HS-27A (cell line): ENCODE measurements at places on chromosomes 7 and 10.

DNA sequence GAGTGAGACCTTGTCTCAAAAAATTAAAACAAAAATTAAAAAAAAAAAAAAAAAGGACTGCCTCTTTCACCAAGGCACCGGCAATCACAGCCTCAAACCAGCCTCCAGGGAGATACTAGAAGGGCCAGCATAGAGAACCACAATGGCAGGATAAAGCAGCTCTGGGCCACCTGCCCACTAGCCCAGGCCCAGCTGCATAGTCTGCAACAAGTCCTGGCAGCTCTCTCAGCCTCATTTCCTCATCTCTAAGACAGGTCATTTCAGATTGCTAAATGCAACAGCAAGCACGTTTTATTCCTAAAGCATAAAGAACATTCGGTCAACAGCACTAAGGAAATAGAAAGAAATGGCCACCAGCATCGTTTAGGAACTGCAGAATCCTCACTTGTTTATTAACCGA lies 28.8 kb downstream of the XPNPEP1 start:
- DNase-seq, result no peak

DNA sequence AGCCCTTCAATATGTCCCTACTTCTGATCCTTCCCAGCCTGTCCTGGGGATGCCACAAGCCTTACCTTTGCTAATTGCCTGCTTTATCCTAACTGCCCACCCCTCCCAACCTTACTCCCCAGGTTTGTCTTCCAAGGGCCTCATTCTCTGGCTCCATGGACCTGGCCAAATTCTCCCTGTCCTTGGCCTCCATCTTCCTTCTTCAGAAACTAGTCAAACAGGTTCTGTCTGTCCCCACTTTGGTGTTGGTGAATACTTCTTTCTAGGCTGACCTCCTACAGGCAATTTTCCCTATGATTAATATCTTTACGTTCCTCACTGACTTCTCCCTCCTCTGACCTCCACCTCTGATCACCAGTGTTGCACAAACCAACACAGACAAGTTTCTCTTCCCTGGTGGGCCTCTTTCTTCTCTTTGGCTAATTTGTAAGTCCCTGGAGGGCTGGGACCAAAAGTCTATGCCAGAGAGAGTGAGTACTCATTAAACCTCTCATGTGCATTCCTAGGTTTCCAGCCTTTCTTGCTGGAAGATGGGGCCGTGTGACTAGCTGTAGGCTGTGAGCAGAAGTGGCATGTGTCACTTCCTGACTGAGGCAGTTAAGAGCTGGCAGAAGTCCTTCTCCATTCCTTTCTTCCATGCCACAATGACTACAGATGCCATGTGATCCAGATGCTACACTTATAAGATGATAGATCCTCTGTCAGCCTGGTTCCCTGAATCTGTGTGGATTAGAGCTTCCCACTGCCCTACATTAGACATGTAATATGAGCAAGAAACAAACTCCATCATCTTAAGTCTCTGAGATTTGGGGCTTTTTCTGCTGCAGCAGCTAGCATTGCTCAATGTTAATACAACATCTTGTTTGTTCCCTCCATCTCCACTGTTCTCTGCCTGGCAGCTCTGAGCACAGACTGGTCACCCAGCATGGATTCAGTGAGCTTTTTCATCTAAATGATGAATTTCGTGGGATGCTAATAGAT lies 382.7 kb downstream of the RPS24 start:
- DNase-seq, result no peak

DNA sequence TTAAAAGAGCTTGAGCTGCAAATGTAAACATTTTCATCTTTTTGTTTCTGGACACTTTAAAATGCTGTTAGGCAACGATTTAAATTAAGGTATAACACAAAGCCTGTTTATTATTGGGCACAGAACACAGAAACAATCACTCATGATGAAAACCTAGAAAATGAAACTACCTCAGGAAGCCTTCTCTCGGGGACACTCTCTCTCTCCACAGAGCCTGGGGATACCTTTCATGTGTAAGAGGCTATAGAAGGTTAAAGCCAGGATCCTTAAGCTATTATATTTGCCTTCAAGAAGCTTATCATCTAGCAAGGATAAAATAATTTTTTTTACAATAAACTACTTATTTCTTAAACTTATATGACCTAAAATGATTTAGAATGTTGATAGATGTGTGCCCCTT lies 194.1 kb downstream of the SKAP2 start:
- DNase-seq, result no peak

DNA sequence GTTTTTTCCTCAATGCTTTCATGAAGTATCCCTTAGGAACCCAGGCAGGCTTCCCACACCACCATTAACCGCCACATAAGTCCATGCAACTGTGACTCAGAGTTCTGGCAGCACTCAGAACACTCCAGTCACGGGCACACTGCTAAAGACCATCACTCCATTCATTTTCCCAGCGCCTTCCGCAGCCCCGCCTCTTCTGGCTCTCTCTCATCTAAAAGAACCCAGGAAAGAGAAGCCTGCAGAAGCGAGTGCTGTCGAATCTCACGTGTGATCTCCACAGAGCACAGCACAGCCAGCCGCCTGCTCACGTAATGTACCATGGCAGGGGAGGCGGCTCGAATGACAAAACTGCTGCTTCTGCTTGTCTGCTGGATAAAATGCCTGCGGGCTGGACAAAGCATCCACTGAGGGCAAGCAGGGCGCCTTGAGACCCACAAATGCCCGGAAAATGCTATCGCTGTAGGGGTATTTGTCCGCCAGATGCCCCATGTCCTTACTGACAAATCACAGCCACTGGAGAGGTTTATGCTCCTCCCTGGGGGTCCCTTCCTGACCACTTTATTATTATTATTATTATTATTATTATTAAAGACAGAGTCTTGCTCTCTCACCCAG lies 1.8 kb downstream of the PSMG3 start:
- DNase-seq, result no peak

DNA sequence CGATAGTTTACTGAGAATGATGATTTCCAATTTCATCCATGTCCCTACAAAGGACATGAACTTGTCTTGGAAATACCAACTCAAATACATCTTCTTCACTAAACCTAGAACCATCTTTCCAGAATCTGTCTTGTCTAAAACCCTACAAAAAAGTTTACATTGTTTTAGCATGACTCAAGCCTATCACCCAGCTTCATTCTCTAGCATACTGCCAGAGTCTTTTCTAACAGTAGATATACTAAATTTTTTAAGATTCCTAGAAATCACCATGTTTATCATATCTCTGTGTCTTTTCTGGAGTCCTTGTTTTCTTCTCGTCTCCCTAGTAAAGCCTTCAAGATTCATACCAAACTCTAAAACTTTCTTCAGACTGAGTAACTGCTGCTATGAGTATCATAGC lies 129.7 kb downstream of the SEMA3E start:
- no peak for DNase-seq

DNA sequence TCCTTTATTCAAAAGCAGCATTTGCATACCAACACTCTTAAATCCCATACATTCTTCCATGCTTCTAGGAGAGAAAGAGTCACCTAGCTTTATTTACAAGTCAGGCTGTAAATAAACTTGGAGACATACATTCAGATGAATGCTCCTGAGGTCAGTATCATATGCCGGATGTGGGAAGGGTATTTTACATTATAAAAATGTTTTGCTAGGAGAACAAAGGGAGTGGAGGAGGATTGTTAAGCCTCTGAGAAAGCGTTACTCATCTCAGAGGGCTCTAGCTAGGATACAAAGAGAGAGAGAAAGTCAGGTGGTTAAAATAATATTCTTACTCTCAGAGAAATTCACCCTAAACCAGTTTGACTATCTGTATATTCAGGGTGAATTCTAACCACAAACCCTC lies 300.9 kb upstream of the NPSR1 start:
- DNase-seq, result no peak

DNA sequence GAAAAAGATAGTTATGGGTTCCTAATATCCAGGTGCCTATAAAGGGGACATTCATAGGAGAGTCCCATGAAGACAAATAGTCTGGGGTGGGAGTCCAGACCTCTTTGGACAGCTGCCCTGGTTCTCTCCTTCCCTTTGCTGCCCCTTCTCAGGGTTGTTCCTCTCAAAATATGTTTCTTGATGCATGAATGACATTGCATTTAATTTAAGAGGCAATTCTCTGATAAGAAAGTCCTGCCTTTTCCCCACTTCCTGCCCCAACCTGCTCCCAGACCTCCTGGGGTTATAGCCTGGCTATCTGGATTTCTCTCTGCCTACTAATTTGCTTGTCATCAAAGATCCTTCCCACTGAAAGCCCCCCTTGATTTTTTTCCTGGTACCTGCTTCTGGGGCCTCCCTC lies 12.5 kb upstream of the BTRC start:
- no peak for DNase-seq

DNA sequence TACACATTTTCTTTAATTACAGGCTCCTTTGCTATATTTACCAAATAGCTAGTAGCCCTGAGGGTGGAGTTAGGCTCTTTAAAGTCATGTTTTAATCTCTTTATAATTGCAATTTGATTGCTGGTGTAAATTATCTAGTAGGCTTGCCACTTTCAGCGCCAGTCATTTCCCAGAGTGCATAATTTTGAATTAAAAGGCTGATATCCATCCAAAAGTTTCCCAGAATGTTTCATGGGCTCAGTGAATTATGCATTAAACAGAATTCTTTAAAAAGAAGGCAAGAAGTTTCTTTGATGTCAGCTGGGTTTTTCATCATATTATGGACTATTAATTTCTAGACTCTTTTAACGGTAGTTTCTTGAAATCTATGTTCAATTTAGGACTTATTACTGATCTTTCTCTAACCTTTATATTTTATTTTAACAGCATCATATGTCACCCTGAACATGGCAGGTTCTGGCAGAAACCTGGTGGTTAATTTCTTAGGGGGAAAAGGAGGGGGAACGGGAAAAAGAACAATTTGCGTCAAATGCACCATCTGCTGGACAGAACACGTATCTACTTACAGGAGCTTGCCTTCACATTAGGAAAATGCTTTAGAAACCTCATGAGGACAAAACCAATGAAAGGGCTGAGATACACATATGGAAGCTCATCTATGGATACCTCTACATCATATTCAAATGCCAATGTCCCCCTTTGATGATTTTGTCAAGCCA lies 171.1 kb downstream of the GRM3 start:
- no peak for DNase-seq

DNA sequence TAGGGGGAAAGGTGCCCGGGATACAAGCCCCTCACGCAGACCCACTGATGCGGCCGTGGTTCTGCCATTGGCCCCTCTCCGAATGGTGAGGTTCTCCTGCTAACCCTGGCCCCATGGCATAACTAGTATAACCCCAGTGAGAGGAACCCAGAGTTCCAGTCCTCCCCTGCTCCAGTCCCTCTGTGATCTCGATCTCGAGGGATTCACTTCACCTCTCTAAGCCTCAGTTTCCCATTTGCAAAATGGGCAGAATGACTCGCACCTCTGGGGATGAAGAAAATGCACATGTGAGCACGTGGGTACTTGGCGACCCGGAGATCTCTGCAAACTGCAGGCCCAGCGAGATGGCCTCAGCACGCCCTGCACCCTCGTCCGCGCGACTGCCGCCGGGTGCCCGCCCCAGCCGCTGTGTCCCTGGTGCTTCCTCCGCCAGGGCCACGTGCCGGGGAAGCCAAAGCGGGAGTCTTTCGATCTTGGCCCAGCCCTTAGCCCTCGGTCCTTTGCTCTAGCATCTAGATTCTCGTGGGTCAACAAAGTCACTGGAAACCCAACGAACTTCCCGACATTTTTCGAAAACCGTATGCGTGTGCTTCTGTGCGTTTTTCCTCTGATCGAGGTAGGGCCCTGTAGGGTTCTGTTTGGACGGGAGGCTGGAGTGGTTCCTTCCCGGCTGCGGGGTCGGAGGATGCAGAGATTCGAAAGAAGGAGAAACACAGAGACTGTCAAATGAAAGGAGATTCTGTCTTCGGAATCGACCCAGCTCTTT lies 169.8 kb downstream of the UBE2H start:
- no peak for DNase-seq

GRCh38 chr7:148918058-148918596 lies 34.0 kb upstream of the EZH2 start:
- DNase-seq, result no peak

- no peak for DNase-seq
Observed at GRCh38 chr7:94449151-94449725, 54.5 kb downstream of the COL1A2 start.
